CD4-positive, alpha-beta T cell treated with Interleukin-10 for 1 hour (primary cell): ENCODE measurements at places on chromosomes 5 and 9.

DNA sequence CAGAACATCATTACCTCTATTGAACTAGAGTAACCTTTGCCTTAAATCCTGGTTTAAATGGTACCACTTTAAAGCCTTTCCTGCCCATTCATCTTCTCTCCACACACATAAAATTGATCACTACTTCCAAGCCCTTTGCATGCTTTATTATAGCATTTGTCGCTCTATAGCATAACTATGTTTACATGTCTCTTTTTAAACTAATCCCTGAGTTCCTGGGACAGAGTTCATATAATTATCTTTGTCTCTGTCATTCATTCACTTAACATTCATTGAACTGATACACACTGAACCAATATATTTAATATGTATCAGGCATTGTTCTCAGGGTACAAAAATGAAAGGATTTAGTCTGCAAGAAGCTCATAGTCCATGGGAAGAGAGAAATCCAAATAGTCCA is 37.3 kb downstream of the RECK start:
- DNase-seq = no peak

GRCh38 chr5:147332658-147333057 is 97.8 kb downstream of the STK32A start:
- no peak for DNase-seq

DNA sequence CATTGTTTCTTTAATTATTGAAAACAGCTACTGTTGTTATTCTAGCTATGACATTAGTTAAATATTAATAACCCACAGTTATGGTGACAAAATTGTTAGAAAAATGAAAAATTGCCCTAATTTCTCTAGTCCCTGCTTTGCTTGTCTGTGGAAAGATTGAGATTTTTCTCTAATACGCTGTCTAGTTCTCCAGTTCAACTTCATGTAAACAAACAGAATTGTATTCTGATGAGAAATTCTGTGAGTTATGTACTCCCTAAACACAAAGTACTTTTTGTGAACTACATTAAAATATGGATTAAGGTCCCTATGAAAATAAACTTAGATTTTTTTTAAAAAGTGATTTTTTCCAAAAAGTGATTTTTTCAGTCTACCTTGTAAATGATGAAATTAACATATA is 8.7 kb downstream of the SLF1 start:
- DNase-seq = no peak

DNA sequence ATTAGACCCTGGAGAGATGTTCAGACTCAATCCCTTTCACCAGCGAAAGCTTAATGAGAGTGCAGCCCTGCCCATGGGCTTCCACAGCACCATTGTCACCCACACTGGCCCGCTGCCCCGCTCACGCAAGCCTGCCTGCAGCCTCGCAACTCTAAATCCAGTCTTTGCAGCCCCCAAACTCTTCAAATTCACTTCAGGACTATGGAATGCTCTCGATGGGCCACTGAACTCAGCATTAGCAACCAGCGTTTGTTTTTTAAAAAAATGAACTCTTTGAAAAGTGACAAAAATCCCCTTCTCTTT is 17.1 kb downstream of the DCANP1 start:
- DNase-seq = no peak

DNA sequence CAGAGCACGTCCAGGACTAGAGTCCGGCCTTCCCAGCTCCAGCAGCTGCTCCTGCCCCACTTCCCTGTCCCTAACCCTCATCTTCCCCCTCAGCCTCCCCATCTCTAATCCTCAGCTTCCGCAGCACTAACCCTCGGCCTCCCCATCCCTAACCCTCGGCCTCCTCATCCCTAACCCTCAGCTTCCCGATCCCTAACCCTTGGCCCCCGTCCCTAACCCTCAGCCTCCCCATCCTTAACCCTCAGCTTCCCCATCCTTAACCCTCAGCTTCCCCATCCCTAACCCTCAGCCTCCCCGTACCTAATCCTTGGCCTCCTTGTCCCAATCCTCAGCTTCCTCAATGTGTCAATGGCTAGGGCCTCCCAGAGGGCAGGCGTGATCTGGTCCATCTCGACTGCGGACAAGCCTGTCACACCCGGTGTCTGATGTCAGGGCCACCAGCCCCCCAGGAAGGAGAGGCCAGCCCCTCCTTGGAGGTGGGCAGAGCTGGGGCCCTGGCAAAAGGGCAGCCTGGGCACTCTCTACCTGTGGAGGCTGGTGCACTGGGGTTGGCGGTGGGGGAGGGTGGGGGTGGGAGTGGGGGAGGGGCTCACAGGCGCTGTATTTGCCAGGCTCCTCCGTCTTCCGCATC is 1.4 kb downstream of the OBP2B start:
- no peak for DNase-seq

DNA sequence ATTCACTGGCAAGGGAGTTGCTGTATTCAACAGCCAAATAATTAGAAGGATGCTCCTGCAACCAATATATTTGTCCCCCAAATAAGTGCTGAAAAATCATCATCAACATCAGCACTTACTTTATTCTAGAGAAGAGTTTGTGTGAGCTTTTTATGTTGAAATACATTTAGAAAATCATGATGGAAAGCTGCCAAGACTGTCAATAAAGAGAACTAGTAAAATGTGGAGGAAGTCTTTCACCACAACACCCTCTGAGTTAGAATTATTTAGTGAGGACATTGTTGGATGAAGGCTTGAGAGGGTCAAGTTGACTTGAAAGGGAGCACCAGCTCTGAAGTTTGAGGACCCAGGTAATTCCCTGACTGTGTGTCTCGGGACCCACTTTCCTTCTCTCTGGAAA is 100.2 kb upstream of the TBCA start:
- no peak for DNase-seq
